ENCODE measurements at places on chromosomes 12 and 14.
A peak's percentile ranks its signal among the peaks of the same experiment; 100 is the strongest.

DNA sequence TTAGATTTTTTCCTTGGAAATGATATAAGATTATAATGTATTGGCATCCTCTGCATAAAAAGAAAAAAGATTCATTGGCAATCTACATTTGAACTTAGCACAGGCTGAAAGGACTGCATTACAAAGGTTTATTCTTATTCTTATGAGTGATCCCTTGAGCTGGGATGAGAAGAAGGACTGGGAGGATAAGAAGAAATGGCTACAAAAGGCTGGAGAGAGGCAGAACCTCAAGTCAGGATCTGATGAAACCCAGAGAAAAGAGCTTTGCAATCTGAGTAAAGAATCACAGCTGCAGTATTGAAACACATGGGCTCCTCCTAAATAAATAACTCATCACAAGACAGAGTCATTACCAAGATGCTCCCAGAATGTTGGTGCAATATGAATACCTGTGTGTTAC is 1635.4 kb upstream of the FLRT2 start:
- no peak for DNase-seq

GRCh38 chr12:124311292-124312109 is 16.6 kb downstream of the RFLNA start:
- no peak for DNase-seq

- DNase-seq = no peak
These were observed 7.2 kb upstream of the P2RX4 start for GRCh38 chr12:121202407-121203355.

DNA sequence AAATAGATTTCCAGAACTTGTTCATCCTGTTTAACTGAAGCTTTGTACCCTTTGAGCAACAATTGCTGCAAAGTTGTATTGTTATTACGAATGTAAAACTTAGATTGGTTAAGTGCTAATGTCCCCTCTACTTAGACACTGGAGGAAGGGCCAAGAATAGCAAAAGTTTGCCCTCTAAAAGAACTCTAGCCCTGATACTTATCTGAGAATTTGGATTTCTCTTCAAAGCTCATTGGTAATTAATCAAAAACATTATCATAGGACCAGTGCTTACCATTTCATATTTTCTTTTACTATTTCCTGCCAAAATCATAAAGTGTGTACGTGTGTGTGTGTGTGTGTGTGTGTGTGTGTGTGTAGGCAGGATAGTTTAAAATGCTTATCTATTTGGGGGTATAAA is 58.2 kb downstream of the LMNTD1 start:
- DNase-seq = no peak

DNA sequence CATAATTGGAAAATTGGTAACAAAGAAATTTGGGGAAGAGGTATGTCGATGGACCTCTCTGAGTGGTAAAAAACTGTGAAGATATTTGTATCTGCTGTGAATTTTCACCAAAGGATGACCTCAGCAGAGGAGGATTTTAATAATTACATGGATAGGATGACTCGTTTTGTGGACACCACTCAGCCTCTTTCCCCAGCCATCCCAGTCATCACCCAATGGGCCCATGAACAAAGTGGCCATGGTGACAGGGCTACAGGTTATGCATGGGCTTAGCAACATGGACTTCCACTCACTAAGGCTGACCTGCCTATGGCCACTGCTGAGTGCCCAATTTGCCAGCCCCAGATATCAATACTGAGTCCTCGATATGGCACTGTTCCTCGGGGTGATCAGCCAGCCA is 577.5 kb upstream of the FBXO33 start:
- no peak for DNase-seq

GRCh38 chr12:27779920-27780611 is at the start of the genes KLHL42 and MANSC4:
Gene KLHL42, plus strand, starts transcription at chr12:27780233. Its CDS starts 98 bp downstream, at chr12:27780331.
Gene MANSC4, minus strand, starts transcription at chr12:27780236. Its CDS starts 8,960 bp downstream, at chr12:27771276.
- peak; percentile 64 for DNase-seq

All from CD4-positive, alpha-beta T cell treated with Interleukin-4 for 4 hours (primary cell).